Ammon's horn (tissue), 1 donor: ENCODE measurements at places on chromosomes 11 and 22.

- peak; percentile 80 for DNase-seq
Observed at GRCh38 chr11:112179601-112180000, 4.3 kb downstream of the BCO2 start.

DNA sequence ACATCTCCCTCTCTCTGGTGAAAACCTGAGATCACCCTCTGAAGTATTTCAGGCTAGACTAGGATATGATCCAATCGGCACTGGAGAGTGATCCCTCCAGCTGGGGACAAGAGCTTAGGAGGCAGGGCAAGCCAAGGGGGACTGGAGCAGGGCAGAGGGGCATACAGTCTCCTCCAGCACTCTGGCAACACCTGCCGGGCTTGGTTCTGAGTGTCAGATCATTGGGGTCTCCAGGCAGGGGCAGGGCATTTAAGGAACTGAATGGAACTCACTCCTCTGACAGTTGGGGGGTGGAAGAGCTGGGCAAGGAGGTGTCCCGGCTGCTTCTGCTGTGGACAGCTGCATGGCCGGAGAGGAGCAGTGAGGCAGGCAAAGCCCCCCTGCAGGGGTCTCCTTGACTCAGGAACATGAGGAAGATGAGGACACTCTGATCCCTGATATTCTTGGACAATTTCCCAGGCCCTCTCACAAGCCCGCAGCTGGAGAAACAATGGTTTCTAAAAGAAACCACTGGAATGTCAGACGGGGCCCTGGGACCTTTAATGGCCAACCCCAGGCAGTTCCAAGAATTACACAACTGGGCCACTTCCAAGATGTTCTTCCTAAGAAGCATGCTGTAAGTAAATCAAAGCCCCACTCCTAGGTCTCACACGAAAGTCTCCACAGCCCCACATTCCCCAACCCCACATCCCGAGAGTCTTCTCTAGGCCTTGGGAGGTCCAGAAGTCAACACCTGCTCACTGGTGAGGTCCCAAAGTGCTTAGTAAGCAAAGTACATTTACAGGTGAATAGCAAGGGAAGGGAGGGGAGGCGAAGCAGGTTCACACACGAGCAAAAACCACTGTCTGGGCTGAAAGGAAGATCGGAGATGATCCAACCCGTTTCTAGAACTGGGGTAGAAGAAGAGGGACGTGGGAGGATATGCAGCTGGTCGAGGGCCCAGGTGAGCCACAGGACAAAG lies 1.2 kb upstream of the CCDC86 start:
- no peak for DNase-seq

- no peak for DNase-seq
Observed at GRCh38 chr22:44218071-44218470, 37.3 kb downstream of the PARVG start.

- DNase-seq, result no peak
Observed at GRCh38 chr22:30305906-30306626, 16.8 kb upstream of the CASTOR1 start.

- DNase-seq, result peak; percentile 74
Observed at GRCh38 chr11:118930094-118930712, 4.5 kb upstream of the BCL9L start.

- DNase-seq, result no peak
Observed at GRCh38 chr22:20672082-20672424, 101.9 kb upstream of the SERPIND1 start.

GRCh38 chr11:28657378-28658030 lies 549.3 kb downstream of the METTL15 start:
- no peak for DNase-seq

- no peak for DNase-seq
Observed at GRCh38 chr11:122308226-122308625, 192.2 kb upstream of the BLID start.

GRCh38 chr22:46362203-46362933 lies 26.9 kb downstream of the TRMU start:
- no peak for DNase-seq
